ENCODE measurements at places on chromosomes 2 and 18. TPM values are rescaled to one million over a fixed set of nuclear protein-coding genes. Genes with fewer than 3 reads are reported as not detected.

GRCh38 chr2:53863538-53864227 is 3.9 kb upstream of the GPR75 start:
- no peak for DNase-seq

- DNase-seq = peak; percentile 24
Observed at GRCh38 chr2:169362118-169362893, at the start of gene LRP2. LRP2 (minus strand) TSS chr2:169362534; CDS start chr2:169362399, 135 bp downstream.

The UPP2 gene
- total RNA-seq = not detected

The FBXO15 gene
- total RNA-seq = not detected

The PMAIP1 gene
- 0.20 TPM for total RNA-seq

- no peak for DNase-seq
Observed at GRCh38 chr18:9926223-9926894, 12.5 kb downstream of the VAPA start.

- no peak for DNase-seq
Observed at GRCh38 chr18:31197676-31198075, 35.0 kb upstream of the DSC1 start.

Measured in left ventricle myocardium superior (tissue), 1 donor.